GM04503 (cell line): ENCODE measurements at places on chromosomes 3 and 15.

GRCh38 chr15:46080016-46080415, 445.2 kb downstream of the SQOR start:
- peak; percentile 28 for DNase-seq

- DNase-seq: no peak
These were observed 163.9 kb downstream of the SMAD6 start for GRCh38 chr15:66865622-66866611.

- DNase-seq: no peak
These were observed 42.9 kb downstream of the ARNT2 start for GRCh38 chr15:80447077-80447476.

- no peak for DNase-seq
These were observed 6.4 kb upstream of the STRA6 start for GRCh38 chr15:74208901-74209559.

- no peak for DNase-seq
These were observed 17.3 kb downstream of the IGSF10 start for GRCh38 chr3:151443583-151443982.

- no peak for DNase-seq
These were observed 44.6 kb downstream of the CORO2B start for GRCh38 chr15:68623301-68623892.

DNA sequence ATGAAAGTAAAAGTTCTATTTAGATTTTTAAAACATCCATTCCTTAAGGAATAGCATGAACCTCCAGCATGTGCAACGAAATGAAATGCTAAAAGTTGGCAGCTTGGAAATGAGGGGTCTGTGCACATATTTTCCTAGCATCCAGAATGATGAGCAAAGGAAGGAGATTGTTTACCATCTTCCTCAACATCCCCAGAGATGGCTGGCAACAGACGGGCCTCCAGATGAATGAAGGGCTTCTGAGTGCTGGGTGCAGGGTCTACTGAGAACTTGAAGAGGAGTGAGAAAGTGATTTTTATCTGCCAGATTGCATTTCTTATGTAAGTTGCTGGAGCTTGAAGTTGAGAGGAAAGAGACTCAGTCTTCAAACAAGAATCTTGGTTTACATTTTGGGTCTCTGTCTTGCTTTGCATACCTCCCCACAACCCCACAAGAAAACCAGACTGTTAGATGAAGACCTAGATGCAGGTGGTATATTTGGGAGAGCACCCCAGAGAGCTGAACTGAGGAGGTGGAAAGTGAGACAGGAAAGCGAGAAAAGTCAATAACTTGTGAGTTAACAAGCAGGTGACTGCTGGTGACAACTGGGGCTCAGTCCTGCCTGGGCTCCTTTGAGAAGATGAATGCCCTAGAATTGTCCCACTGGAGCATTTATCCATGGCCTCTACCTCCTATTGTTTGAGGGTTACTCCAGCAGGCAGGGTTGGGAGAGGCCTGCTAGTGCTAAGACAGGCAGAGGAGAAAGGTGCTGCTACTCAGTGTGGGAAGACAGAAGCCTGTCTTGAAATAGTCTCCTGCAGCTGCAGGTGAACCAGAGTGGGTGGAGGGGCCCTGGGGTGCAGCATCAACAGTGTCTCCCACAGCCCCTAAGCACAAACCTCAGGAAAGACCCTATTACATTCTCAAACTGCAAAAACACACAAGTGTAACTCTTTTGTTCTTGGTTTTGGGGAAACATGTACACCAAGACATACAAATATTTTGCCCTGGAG, 10.5 kb upstream of the CCK start:
- no peak for DNase-seq

DNA sequence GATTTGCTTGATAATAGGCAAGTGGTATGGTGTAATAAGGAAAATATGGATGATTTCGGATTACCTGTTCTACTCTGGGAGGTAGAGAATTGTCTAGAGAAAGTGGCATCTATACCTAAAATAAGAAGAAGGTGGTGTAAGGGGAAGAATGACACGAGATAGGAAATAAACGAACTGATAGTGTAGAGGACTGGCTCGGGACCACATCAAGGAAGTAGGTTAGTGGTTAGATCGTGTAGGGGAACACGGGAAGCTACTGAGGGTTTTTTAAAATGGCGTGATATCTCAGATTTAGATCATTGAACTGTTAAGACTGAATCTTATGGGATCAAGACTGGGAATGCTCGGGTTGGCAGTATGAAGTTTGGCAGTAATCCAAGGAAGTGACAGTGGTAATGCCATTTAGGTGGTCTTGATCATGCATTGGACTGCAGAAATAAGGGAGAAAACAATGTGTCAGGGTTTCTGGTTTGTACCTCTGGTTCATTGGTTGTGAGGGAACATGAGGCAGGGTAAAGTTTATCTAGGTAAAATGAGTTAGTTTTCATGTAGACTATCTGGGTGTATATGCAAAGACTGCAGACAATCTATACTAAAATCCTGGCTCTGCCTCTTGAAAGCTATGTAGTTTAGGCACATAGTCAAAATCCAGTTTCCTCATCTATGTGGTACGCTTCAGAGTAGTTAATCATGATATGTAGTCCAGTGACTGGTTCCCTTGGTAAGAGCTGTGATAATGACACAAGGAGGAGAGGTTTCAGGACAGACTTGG, 7.4 kb downstream of the RPL14 start:
- no peak for DNase-seq

- no peak for DNase-seq
These were observed 2.4 kb downstream of the HACD3 start for GRCh38 chr15:65532738-65533051.

DNA sequence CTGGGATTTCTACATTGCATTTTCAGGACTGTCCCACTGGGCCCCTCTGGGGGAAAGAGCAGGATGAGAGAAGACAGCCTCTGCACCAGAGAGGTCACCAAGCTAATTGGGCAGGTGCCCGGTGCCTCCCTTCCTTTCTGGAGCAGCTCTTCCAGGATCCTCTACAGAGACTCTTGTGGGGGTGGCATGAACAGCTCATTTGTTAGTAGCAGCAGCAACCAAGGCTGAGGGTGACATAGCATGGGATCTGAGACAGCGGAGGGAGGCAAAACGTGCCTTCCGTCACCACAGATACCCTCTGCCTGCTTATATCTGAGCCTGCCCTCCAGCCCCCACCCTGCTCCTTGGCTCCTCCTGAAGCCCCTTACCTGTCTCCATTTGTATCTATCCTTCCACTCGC, 83.1 kb upstream of the OXTR start:
- DNase-seq: no peak

DNA sequence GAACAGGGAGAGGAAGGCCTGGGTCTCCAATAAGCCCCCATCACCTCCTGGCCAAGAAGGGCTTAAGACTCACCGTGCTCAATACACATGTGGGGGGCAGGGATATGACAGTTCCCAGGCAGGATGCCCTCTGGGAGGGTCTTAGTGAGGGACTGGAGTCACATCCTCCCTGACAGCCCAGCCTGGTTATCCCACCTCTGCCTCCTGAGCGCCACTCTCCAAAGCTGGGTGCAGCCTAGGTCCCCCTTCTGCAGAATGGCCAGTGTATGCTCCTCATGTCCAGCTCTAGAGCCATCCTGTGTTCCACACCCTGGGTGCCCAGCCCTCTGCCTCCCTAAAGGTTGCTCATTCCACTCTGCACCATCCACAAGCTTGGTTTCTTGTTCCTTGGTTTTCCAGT, 1.2 kb upstream of the SHISA5 start:
- no peak for DNase-seq

- no peak for DNase-seq
These were observed 140.5 kb downstream of the SEMA6D start for GRCh38 chr15:47857776-47858167.
